ENCODE measurements at places on chromosomes 7 and 10.

GRCh38 chr7:122595885-122596284, 103.0 kb downstream of the RNF133 start:
- DNase-seq = no peak

DNA sequence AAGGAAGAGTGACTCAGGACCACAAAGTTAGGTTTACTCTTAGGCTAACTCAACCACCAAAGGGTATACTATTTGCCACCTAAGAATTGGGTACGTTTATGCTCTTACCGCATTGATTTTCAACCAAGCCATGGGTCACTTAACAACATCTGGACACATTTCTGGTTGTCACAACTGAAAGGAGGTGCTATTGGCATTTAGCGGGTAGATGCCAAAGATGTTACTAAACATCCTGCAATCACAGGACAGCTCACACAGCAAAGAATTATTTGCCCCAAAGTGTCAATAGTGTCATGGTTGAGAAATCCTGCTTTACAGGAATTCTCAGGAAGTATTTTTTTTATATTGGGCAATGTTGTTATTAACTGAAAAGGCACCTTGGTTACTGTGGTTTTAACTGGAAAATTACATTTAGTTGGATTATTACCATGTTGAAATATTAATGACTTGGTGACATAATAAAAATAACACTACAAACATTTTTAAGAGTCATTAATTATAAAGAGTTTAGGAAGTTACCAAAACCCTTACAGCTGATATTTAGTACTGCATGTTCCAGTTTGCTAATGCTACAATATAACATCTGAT, 185.0 kb upstream of the TMEM196 start:
- DNase-seq = no peak

DNA sequence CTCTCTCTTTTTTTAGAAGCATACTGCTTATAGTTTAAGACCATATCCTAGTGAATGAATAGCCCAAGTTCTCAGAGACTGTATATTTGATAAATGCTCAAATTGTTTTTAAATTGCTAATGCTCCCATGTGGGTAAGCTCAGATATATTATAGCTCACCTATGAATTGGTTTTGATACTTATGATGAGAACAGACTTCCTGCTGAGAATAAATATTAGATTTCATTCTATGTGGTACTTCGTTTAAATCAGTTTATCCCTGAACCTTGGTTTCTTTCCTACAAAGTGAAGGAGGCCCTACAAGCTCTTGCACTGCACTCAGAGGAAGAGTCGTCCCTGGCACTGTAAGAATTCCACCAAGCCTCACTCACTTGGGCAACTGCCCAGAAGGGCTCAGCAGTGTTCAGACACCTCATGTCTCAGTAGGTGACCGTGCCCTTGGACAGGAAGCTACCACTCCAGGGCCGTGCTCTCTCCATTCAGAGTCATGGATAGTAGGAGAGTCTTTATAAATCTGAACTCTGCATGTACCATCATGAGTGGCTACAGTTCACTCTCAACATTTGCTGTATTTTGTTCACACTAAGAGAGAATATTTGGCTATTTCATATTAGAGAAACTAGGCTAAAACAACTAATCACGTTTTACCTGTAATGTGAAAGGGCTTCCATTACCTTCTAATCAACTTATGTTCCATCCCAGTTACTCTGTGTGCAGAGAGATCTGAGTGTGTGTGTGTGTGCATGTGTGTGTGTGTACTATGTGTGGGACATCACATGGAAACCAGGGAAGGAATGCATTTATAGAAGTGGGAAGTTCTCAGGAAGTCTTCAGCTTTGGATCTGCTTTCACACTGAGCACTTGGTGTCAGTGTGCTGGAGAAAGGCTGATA, 93.8 kb downstream of the PTPRE start:
- no peak for DNase-seq

DNA sequence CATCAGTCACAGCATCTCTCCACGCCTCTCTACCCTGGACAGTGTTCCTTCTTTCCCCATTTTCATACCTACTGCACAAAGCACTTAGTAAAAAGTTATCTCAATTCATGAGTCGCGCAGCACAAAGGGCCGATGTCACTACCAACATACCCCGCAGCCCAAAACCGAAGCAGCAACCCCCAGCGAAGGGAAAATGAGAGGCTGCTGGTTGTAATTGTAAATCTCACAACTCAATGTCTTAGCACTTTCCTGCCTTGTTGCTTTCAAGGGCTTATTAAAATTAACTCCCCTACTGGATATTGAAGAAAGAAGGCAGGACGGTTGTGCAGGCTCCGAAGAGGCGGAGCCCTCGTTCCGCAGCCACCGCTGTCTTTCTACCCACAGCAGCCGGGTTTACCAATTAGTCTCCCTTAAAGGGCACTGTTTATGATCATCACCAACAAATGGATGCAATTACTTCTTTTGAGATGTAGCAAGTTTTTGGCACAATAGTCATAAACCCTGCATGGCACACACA, 6.5 kb downstream of the DIP2C start:
- no peak for DNase-seq

DNA sequence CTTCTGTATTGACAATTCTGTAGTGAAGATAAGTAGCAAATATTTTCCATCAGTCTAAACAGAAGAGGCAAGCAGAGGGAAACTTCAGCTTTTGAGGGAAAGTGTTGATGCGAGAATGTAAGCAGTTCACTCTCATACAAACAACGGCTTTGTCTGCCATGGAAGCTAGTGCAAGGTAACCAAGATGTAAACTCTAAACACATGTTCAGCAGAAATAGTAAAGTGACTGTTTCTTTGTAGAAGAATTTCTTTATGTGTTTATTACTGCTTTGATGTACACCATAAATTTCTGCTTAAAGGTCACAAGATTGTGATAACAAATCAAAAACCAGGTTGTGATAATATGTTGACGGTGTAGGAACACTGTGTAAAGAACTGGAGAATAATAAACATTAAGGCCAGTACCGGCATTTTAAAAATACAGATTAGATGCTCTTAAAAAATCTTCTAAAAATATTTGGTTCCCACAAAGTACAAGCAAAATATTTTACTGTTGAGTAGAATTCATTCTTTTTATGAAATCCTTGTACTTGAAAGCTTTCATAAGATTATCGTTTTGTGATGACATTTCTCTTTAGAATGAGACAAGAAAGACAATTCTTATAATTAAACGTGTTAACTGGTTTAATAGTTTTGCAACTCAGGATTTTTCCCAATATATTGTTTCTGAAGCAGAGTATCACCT, 34.2 kb downstream of the SEMA3C start:
- no peak for DNase-seq

DNA sequence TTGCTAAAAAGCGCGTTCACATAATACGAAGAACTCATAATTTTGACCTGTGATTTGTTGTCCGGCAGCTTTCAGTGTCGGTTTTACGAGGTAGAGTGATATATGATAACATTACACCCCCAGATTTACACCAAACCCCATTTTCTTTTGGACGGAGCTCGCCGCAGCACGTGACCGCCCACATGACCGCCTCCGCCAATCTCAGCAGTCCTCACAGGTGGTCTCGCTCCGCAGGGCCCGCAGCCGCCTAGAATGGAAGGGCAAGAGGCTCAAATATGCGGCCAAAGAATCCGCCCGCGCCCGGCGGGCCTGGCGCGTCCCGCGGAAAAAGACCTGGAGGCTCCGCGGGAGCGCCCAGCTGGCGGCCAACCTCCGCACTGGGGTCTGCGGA, at the start of gene HOXA7:
Gene HOXA7, minus strand, starts transcription at position 168 of the 391 bp plus-strand sequence. Its CDS starts 130 bp downstream, at position 38.
- no peak for DNase-seq

GRCh38 chr7:120628251-120628650, 229.7 kb downstream of the TSPAN12 start:
- DNase-seq = no peak

DNA sequence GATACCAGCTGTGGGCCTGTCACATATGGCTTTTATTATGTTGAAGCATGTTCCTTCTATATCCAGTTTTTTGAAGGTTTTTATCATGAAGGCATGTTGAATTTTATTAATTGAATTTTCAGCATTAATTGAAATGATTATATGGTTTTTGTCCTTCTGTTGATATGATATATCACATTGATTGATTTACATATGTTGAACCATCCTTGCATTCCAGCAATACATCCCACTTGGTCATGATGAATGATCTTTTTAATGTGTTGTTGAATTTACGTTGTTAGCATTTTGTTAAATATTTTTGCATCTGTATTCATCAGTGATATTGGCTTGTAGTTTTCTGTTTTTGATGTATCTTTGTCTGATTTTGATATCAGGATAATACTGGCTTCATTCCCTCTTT, 21.2 kb downstream of the PRSS37 start:
- DNase-seq = no peak

DNA sequence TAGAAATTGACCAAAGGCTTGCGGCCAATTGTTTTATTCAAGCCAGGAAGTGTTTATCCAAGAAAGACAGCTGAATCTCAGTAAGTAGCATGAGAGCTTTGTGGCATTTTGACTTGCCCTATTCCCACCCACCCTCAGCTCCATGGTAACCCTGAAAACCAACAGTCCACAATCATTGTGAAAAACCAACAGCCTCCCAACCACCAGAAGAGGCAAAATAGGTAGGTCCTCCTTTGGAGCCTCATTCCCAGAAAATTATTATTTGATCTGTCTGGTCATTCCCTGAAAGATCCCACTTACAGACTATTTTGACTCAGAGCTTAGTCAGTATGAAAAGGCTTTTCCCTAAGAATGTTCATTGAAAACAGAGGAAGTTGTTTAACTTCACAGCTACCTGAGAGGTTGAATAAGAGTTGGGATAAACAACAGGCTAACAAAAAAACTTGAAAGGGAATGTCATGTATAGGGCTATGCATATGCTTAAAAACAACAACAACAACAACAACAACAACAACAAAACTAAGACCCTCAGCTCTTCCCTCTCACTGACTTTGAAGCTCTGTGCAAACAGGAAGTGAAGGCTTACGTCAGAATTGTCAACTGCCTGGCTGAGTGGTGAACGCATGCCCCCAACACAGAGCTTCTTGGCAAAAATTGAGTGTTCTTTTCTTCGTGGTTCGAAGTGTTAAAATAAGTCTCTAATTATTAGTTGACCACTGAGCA, 11.2 kb downstream of the KPNA7 start:
- DNase-seq = no peak

DNA sequence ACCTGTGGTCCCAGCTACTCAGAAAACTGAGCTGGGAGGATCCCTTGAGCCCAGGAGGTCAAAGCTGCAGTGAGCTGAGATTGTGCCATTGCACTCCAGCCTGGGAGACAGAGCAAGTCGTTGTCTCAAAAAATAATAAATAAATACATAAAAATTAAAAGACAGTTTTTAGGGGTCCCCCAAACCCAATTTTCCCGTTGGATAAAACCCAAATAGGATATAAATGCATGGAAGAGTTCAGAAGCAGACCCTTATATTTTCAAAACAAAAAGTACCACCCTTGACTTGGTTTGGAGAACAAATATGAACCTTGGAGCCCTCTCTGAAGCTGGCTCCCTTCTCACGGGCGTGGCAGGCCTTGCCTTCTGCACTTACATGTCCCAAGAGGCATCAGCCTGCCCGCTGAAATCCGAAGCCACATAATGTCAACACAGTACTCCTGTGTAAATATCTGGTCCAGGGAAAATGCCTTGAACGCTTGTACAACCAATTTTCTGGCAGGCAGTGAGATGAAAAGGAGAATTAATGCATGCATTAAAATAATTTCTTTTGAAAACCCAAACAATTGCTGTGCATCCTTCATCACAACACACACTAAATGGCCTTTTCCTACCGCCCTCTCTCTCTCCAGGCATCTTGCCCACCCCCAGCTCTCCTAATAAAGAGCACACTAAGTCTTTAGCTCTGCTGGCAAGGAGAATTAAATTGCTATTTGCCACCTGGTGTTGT, 46.4 kb upstream of the PARD3 start:
- DNase-seq = no peak

GRCh38 chr10:90801608-90802007, 56.2 kb downstream of the HTR7 start:
- DNase-seq = no peak

GRCh38 chr10:121886997-121887622, 40.7 kb downstream of the ATE1 start:
- DNase-seq = peak; percentile 68

GRCh38 chr10:127871631-127872010, 21.1 kb downstream of the CLRN3 start:
- DNase-seq = no peak

DNA sequence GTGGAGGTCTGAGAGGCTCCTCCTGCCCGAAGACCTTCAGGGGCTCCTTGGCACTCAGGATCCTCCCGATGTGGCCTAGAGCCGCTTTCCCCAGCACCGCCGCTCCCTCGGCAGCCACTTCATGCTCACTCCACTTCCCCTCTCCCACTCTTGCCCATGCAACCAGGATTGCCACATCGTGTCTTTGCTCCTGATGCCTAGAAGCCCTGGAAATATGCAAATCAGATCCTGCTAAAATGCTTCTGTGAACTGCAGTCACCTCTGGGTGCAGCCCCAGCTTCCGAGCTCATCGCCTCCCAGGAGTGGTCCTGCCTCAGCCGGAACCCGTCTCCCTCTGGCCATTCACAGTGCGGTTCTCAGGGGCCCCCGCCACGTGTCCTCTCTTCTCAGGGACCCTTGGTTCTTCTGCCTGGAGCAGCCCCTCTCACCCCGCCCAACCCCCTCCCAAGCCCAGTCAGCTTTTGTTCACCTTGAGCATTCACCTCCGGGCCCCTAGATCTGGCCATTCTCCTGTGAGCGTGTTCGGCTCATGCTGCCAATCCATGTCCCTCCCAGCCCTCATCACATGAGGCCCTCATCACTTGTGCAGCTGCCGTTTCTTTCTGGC, 175.5 kb downstream of the ADARB2 start:
- DNase-seq = no peak

DNA sequence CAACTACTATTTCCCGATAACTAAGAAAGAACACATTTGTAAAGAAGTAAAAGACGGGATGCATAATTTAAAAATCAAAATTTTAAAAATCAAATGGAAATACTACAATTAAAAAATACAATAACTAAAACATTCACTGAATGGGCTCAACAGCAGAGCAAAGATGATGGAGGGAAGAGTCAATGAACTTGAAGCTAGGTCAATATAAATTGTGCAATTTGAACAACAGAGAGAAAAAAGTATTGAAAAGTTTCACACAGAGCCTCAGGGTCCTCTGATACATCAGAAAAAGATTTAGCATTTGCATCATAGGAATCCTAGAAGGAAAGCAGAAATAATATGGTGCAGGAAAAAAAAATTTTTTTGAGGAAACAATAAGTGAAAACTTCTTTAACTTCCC, 581.0 kb downstream of the KCNMA1 start:
- DNase-seq = no peak

- no peak for DNase-seq
Observed at GRCh38 chr10:117536072-117536865, 6.3 kb upstream of the EMX2 start.

- DNase-seq = no peak
Observed at GRCh38 chr7:155371884-155372781, 74.5 kb downstream of the INSIG1 start.

DNA sequence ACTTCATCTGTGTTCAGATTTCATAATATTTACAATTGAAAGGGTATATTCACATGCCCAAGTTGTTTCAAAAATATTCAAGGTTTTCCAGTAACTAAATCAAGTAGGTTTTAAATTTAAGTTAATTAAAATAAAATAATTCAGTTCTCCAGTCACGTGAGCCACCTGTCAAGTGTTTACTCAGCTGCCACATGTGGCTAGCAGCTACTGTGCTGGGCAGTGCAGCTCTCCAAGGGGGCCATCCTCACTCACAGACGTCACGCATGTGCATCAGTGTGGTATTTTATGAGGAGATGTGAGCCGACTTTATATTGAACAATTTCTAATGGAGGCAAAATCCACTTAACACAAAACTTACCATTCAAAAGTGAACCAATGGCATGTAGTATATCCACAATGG, 69.7 kb upstream of the CAMK2B start:
- DNase-seq = no peak
